ENCODE measurements at places on chromosomes 12 and 14. TPM values are rescaled to one million over a fixed set of nuclear protein-coding genes. Genes with fewer than 3 reads are reported as not detected.

- H3K27ac ChIP-seq = no peak overlapping the region
- H3K4me1 ChIP-seq = peaks cover 8% of the 10 kb centered on the region
- DNase-seq = no peak
- peaks cover 7% of the 10 kb centered on the region for H3K36me3 ChIP-seq
- no peaks in the 10 kb centered on the region for H3K27me3 ChIP-seq
These were observed 23.0 kb downstream of the RASSF3 start for GRCh38 chr12:64633011-64633939.

- no peaks in the 10 kb centered on the region for H3K27me3 ChIP-seq
- no peak for DNase-seq
- no peak overlapping the region for H3K4me3 ChIP-seq
- peaks cover 2% of the 10 kb centered on the region for H3K4me1 ChIP-seq
These were observed 1.8 kb upstream of the MEG3 start for GRCh38 chr14:100824091-100824551.

DNA sequence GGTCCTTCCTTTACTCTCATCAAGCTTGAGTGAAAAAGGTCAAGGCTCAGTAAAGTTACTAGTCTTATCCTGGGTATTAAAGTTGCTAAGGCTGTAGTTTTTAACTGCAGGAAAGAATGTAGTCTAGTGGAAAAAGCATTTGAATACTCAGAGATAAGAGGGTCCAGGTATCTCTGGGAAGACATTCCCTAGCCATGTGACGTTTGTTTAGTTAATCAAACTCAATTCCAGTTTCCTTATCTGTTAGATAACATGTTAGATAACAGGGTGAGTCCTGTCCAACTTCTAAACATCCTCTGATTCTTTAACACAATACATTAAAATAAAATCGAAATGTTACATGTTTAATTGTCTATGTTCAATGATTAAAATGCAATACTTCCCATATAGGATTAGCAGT is 720.7 kb upstream of the LMO3 start:
- no peaks in the 10 kb centered on the region for H3K27me3 ChIP-seq
- H3K4me3 ChIP-seq = no peak overlapping the region
- DNase-seq = no peak
- H3K36me3 ChIP-seq = no peaks in the 10 kb centered on the region

GRCh38 chr12:116698116-116698515 is 39.8 kb downstream of the SPRING1 start:
- no peak overlapping the region for H3K27ac ChIP-seq
- H3K36me3 ChIP-seq = no peaks in the 10 kb centered on the region
- H3K4me3 ChIP-seq = no peak overlapping the region
- H3K27me3 ChIP-seq = peaks cover 10% of the 10 kb centered on the region

DNA sequence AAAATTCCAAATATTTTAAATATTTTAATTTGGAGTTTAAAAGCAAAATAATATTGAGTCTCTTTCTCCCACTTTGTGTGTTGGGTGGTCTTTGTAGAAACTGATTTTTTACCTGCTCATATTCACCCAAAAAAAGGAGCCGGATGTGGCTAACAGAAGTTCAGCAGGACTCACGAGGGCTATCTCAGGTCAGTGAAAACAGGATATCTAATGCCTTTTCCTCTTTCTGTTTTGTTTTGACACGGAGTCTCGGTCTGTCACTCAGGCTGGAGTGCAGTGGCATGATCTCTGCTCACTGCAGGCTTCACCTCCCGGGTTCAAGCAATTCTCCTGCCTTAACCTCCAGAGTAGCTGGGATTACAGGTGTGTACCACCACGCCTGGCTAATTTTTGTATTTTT is 30.8 kb downstream of the COA8 start:
- H3K27me3 ChIP-seq = no peaks in the 10 kb centered on the region
- H3K4me1 ChIP-seq = no peaks in the 10 kb centered on the region
- no peak overlapping the region for H3K27ac ChIP-seq
- H3K4me3 ChIP-seq = no peak overlapping the region

DNA sequence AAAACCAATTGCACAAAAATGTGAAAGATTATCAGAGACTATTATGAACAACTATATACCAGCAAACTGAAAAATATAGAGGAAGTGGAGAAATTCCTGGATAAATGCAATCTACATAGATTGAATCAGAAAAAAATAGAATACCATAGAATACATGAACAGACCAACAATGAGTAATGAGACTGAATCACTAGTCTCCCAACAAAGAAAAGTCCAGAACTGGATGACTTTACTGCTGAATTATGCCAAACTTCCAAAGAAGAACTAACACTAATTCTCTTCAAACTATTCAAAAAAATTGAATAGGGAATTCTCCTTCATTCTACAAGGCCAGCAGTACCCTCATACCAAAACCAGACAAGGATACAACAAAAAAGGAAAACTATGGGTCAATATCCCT is 60.6 kb downstream of the GUCY2C start:
- H3K4me1 ChIP-seq = no peaks in the 10 kb centered on the region
- no peaks in the 10 kb centered on the region for H3K36me3 ChIP-seq
- H3K27ac ChIP-seq = no peak overlapping the region
- H3K27me3 ChIP-seq = no peaks in the 10 kb centered on the region
- DNase-seq = no peak

DNA sequence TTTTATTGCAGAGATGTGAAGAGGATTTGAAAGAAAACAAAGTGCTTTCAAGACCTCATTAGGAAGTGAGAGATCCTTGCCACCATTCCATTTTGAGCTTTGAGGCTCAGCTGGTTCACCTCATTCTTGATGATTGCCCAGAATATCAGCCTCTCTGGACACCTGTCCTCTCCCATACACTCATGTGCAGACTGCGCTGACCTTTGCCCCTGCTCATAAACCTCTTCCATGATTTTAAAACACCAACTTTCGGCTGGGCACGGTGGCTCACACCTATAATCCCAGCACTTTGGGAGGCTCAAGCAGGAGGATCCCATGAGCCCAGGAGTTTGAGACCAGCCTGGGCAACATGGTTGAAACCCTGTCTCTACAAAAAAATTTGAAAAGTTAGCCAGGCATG is 8.9 kb downstream of the COX14 start:
- H3K27ac ChIP-seq = no peak overlapping the region
- DNase-seq = no peak
- no peak overlapping the region for H3K4me3 ChIP-seq
- H3K4me1 ChIP-seq = no peaks in the 10 kb centered on the region

- no peaks in the 10 kb centered on the region for H3K4me1 ChIP-seq
- no peak for DNase-seq
- no peaks in the 10 kb centered on the region for H3K27me3 ChIP-seq
- H3K4me3 ChIP-seq = no peak overlapping the region
- peaks cover 42% of the 10 kb centered on the region for H3K36me3 ChIP-seq
These were observed 10.8 kb downstream of the RBM19 start for GRCh38 chr12:113955109-113955970.

- H3K4me1 ChIP-seq = no peaks in the 10 kb centered on the region
- no peak overlapping the region for H3K27ac ChIP-seq
- H3K36me3 ChIP-seq = no peaks in the 10 kb centered on the region
- H3K27me3 ChIP-seq = no peaks in the 10 kb centered on the region
- H3K4me3 ChIP-seq = no peak overlapping the region
- DNase-seq = no peak
These were observed 92.3 kb upstream of the SCAF11 start for GRCh38 chr12:46082490-46083200.

- DNase-seq = no peak
- H3K36me3 ChIP-seq = no peaks in the 10 kb centered on the region
- no peaks in the 10 kb centered on the region for H3K4me1 ChIP-seq
- no peak overlapping the region for H3K4me3 ChIP-seq
- no peak overlapping the region for H3K27ac ChIP-seq
- H3K27me3 ChIP-seq = no peaks in the 10 kb centered on the region
These were observed 436.2 kb upstream of the TMEM132C start for GRCh38 chr12:127830730-127831129.

HOXC6 gene
- total RNA-seq = not detected

TMEM132D gene
- total RNA-seq = 10.1 TPM

CLEC1B gene
- not detected for total RNA-seq

KRT73 gene
- not detected for total RNA-seq

MYF6 gene
- total RNA-seq = not detected

C14orf180 gene
- not detected for total RNA-seq

CDK2 gene
- total RNA-seq = 41.7 TPM

OR6C2 gene
- not detected for total RNA-seq

TBC1D30 gene
- total RNA-seq = 5.7 TPM

ASCL1 gene
- not detected for total RNA-seq

PSMD9 gene
- 33.1 TPM for total RNA-seq

LGR5 gene
- 0.15 TPM for total RNA-seq

Measured in H1 (cell line).